Muscle of back (tissue), 13 donors: ENCODE measurements at places on chromosomes 5 and 9. TPM values are rescaled to one million over a fixed set of nuclear protein-coding genes. Genes with fewer than 3 reads are reported as not detected.

Gene ARSI
- polyA plus RNA-seq: 6.4 TPM

Gene TMEM171
- 0.42 TPM for polyA plus RNA-seq

- no peak for DNase-seq
Observed at GRCh38 chr5:177605667-177606066, 5.7 kb downstream of the B4GALT7 start.

- no peak for DNase-seq
Observed at GRCh38 chr9:89420397-89421178, 77.3 kb downstream of the SEMA4D start.

GRCh38 chr9:85716031-85716877 is 25.5 kb downstream of the AGTPBP1 start:
- no peak for DNase-seq

GRCh38 chr9:6764950-6765349 is 7.2 kb downstream of the KDM4C start:
- no peak for DNase-seq

GRCh38 chr9:126647585-126648411 is 34.1 kb downstream of the LMX1B start:
- no peak for DNase-seq
